Neural crest cell (in vitro differentiated cells): ENCODE measurements at places on chromosomes 5 and 9. TPM values are rescaled to one million over a fixed set of nuclear protein-coding genes. Genes with fewer than 3 reads are reported as not detected.

Gene CMBL
- total RNA-seq = 22.2 and 24.0 TPM in 2 replicates

GRCh38 chr5:99068944-99069650, 140.3 kb upstream of the CHD1 start:
- DNase-seq = no peak

DNA sequence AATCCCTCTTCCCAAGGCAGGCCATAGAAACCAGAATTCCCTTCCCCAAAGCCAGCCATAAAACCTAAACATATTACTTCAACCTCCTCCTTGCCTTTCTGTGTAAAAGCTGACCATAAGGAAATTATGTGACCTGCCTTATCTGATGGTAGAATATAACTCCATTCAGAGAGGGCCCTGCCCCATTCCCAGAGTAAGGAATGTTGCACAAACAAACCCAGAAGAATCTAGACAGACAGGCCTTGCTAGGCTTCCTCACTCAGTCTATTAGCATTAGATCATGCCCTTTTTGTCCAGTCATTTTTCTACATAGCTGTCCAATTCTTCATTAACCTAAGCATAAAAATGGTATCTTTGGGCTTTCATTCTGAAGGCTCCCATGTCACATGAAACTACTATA, 17.8 kb upstream of the IFNB1 start:
- DNase-seq = no peak

Gene IFNK
- total RNA-seq = not detected in 2 replicates

DNA sequence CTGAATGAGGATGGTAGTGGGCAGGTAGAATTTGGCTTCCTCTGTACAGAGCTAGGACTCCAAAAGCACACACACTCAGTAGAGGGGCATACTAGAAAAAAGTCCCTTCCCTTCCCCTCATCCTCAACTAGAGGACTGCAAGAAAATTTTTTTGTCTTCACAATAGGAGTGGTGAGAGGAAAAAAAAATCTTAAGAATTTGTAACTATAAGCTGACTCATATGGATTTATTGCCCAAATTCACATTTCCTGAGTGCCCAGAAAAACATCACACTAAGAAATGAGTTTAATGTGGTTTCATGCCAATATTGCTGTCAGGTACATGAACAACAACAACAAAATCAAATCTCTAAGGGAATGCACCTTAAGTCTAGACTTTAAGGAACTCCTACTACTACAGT, 43.7 kb downstream of the RANBP6 start:
- no peak for DNase-seq

- no peak for DNase-seq
Measured at GRCh38 chr5:93601071-93601801, 18.2 kb downstream of the NR2F1 start.

GRCh38 chr9:512555-513272, 298.0 kb downstream of the DOCK8 start:
- no peak for DNase-seq

DNA sequence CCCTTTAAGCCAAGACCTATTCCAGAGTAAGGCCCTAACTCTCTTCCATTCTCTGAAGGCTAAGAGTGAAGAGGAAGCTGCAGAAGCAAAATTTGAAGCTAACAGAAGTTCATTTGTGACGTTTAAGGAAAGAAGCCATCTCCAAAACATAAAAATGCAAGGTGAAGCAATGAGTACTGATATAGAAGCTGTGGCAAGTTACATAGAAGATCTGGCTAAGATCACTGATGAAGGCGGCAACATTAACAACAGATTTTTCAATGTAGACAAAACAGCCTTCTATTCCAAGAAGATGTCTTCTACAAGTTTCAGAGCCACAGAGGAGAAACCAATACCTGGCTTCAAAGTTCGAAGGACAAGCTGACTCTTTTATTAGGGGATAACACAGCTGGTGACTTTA, 1143.4 kb downstream of the CDH12 start:
- DNase-seq = no peak

Gene C1QTNF3
- total RNA-seq = 7.7 and 8.7 TPM in 2 replicates

Gene PIP5K1B
- total RNA-seq = 5.9 and 6.5 TPM in 2 replicates

- no peak for DNase-seq
Measured at GRCh38 chr5:165579911-165580310, 2074.5 kb downstream of the MAT2B start.

DNA sequence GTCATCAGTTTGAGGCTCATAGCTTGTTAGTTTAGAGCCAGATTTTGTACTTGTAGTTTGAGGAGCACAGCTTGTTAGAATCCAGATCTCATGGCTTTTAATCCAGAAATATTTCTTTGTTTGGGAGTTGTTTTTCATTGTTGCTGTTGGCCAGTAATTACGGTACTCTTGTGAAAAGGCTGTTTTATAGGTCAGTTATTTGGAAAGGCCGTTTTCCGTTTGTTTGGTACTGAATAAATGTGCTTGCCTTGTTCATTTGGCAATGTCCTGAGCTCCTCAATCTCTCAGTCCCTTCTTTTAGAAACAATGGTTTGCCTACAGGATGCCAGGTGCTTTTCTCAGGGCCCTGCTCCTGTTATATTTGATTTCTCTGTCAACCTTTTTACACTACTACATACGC, 4.5 kb upstream of the MOB3B start:
- DNase-seq = no peak

- no peak for DNase-seq
Measured at GRCh38 chr9:120868339-120868675, 8.7 kb downstream of the PHF19 start.

- DNase-seq = no peak
Measured at GRCh38 chr9:93910598-93910997, 44.6 kb downstream of the BARX1 start.

DNA sequence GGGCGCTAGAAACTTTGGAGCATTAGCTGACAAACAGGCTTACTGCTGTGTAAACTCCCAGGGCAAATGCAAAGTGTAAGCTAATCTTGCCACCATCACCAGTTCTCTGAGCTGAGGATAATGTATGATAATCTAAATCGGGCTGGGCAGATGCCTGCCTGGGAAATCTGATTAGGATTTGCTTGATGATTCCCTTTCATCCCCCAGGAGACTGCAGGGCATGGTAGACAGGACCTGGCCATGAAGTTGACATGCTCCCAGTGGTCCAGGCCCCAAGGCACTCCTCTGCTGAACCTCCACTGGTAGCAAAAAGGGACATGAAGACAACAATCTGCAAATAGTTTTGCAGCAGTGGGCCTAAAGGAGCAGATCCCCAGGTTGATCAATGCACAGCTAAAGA, 317.5 kb downstream of the SPOCK1 start:
- no peak for DNase-seq

Gene CDC42SE2
- 24.1 and 25.5 TPM in 2 replicates for total RNA-seq

Gene SPEF2
- 6.9 and 7.5 TPM in 2 replicates for total RNA-seq

Gene ARHGEF37
- 1.9 and 2.3 TPM in 2 replicates for total RNA-seq

Gene PPWD1
- total RNA-seq = 38.6 and 42.0 TPM in 2 replicates

Gene AQP7
- 0.57 and 0.98 TPM in 2 replicates for total RNA-seq

DNA sequence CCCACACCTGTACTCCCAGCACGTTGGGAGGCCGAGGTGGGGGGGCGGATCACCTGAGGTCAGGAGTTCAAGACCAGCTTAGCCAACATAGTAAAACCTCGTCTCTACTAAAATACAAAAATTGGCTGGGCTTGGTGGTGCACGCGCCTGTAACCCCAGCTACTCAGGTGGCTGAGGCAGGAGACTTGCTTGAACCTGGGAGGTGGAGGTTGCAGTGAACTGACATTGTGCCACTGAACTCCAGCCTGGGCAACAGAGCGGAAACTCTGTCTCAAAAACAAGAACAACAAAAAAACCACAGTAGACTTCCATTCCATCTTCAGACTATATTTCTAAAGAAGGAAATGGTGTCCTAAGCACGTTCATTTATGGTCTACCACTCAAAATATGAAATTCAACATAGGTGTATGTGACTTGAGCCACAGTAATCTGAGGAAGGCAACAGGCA, 14.2 kb upstream of the SERINC5 start:
- no peak for DNase-seq

- DNase-seq = no peak
Measured at GRCh38 chr5:20145240-20145639, 157.2 kb upstream of the CDH18 start.

DNA sequence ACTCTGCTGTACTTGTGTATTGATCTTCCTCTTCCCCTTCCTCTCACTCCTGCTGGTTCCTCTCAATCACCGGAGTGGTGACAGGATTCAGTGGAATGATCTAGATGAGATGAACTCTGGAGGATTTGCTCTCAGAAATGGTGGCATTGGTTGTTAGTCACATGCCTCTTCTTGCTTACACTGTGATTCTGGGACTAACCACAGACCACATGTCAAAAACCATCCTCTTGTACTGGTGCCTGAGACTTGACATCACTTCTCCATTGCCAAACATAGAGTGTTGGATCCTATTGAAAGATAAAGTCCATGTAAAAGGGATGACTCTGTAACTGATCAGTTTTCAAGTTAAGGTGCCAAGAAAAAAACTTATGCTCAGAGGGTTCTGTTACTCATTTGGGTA, 506.5 kb downstream of the DMAC1 start:
- DNase-seq = no peak

Gene PCDHGC4
- total RNA-seq = 14.8 and 15.9 TPM in 2 replicates

Gene CMYA5
- total RNA-seq = 0.44 and 0.73 TPM in 2 replicates

GRCh38 chr9:16157216-16157615, 604.4 kb downstream of the CCDC171 start:
- no peak for DNase-seq

- DNase-seq = no peak
Measured at GRCh38 chr9:114414346-114414745, 26.6 kb upstream of the AKNA start.

GRCh38 chr9:653421-653820, 188.1 kb upstream of the DMRT1 start:
- DNase-seq = no peak

- DNase-seq = peak; percentile 29
Measured at GRCh38 chr5:150412319-150413175, at the start of gene CD74. CD74 (minus strand) TSS chr5:150412910; CDS start chr5:150412749, 161 bp downstream.

DNA sequence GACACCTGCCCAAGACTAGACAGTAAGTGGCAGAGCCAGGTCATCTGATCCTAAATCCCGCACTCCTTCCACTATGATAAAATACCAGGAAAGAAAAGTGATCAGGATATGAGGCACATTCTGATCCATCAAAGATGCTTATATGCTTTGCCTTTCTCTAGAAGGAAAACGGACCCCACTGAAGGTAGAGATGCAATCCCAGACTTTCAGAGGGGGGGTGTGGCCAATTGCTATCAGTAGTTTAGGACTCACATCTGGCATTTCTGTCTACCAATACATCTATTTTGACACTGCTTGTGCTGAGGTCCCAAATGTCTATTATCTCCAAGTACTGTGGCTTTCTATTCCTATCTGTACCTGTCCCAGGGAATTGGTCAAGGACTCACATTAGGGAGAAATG, 1.7 kb downstream of the TRIM52 start:
- DNase-seq = no peak

Gene TRUB2
- 33.4 and 35.0 TPM in 2 replicates for total RNA-seq

Gene ADAMTS13
- 5.8 and 6.0 TPM in 2 replicates for total RNA-seq

Gene PRR7
- total RNA-seq = 16.1 and 19.0 TPM in 2 replicates

DNA sequence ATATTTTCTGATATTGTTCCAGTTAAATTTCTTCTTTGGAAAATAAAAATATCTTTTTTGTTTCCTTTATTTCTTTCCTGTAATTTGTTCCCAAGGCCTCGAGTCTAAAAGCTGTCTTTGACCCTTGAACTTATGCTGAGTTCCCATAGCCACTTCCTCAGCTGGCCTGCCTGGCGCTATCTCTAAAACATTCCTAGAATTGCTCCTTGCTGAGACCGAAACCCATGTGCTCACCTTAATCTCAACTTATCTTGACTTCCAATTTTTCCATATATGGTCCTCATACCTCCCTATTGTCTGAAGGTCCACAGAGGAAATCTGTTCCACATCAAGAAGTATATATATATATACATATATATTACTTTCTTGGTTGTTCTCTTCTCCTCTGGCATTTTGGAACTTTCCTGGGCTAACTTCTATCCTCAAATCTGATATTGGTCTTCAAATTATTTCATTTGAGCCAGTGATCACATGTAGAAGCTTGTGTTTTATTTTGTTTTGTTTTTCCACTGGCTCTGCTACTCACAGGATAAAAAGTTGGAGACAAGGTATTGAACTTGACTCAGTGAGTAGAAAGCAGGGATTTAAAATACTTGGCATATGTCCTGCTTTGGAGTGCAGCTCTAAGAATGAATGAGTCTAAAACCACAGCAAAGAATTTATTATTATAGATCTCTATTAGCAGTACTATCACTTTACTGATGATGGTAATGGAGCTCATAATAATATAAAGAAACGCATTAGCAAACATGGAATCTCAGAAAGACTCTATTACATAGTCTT, 45.2 kb downstream of the ENC1 start:
- no peak for DNase-seq

DNA sequence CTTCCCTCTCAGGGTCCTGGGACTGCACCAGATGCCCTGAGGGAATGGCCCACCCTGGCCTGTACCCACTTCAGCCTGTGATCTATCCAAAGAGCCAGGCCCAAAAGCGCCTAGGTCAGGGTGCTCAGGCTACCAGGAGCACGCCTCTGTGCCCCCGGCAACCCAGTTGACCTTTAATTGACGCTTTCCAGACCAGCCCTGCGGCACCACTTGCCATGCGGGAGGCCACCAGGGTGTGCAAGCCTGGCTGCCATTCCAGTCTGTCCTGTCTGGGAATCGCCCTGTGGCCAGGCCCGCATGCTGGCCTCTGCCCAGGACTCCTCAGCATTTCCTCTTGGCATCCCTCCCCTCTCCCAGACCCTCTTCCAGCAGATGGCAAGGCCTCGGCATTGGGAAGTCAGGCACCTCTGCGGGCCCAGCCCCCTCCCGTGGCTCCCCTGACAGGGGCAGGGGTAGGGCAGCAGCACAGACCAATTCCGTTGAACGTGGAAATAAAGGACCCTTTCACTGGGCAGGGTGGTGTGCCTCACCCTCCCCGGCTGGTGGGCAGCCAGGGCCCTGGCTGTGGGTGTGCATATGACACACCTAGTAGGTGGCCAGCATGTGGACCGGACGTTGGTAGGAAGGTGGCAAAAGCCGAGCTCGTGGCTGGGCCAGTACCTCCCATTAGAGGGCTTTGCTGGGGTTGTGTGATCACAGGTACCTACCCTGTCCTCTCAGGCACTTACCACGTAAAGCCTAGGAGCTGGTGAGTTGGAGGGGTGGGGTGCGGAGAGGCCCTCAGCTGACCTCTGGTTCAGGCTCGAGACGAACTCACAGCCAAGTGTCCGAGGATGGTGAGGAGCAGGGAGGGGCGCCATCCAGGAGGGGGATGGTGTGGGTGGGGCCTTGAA, 3.5 kb upstream of the AIF1L start:
- DNase-seq = no peak

DNA sequence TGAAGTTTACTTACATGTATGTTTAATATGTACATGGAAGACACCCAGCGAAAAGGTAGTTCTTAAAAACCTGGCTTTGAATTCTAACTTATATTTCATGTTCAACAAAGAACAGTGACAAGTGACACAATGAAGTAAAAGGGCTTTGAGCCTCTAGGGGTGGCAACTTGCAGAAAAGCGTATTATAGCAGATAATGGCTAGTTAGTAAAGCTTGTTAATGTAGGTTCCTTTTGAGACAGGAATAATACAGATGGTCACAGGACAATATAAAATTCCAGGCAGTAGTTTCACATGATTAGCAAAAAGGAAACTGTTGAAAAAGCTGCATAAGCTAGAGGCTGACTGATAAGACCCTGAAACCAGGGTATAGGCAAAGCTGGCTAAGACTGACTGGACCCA, 132.4 kb upstream of the FTMT start:
- no peak for DNase-seq

GRCh38 chr9:34570376-34570775, 19.1 kb downstream of the CNTFR start:
- no peak for DNase-seq
